Renal cortical epithelial cell (primary cell): ENCODE measurements at places on chromosomes 16 and 17. TPM values are rescaled to one million over a fixed set of nuclear protein-coding genes. Genes with fewer than 3 reads are reported as not detected.

ABCA10 gene
- 0.55 TPM in 1 of 2 replicates, not detected in the other for total RNA-seq

SENP3 gene
- 61.4 and 101 TPM in 2 replicates for total RNA-seq

DNAJA3 gene
- 52.4 and 62.3 TPM in 2 replicates for total RNA-seq

PTX4 gene
- not detected in 2 replicates for total RNA-seq

FAM20A gene
- 12.9 TPM in 1 of 2 replicates, not detected in the other for total RNA-seq

CD300E gene
- not detected in 2 replicates for total RNA-seq

FHOD1 gene
- 5.4 and 20.5 TPM in 2 replicates for total RNA-seq

PDE6G gene
- total RNA-seq: not detected in 2 replicates

ASB16 gene
- total RNA-seq: not detected in 2 replicates

SMIM5 gene
- total RNA-seq: 0.20 and 1.6 TPM in 2 replicates

KRTAP1-5 gene
- not detected in 2 replicates for total RNA-seq

KRT27 gene
- total RNA-seq: not detected in 2 replicates

ZFPM1 gene
- 0.35 and 2.8 TPM in 2 replicates for total RNA-seq

COX6A2 gene
- total RNA-seq: not detected in 2 replicates

AURKB gene
- 1.0 and 27.8 TPM in 2 replicates for total RNA-seq

FAM83G gene
- 16.8 and 17.9 TPM in 2 replicates for total RNA-seq

OR1F1 gene
- total RNA-seq: not detected in 2 replicates

CHST4 gene
- total RNA-seq: not detected in 2 replicates

EVI2B gene
- total RNA-seq: not detected in 2 replicates

ALDH3A1 gene
- 0.10 TPM in 1 of 2 replicates, not detected in the other for total RNA-seq

AXIN1 gene
- total RNA-seq: 38.7 and 43.5 TPM in 2 replicates

ZPBP2 gene
- total RNA-seq: not detected in 2 replicates

KCTD19 gene
- total RNA-seq: 0.25 TPM in 1 of 2 replicates, not detected in the other

SP6 gene
- 0.87 and 1.2 TPM in 2 replicates for total RNA-seq

AOC3 gene
- under 0.01 and 0.17 TPM in 2 replicates for total RNA-seq

VTN gene
- total RNA-seq: not detected in 2 replicates

CSF3 gene
- total RNA-seq: not detected in 2 replicates

GDPD3 gene
- total RNA-seq: 0.15 TPM in 1 of 2 replicates, not detected in the other

SDK2 gene
- 0.10 and 0.52 TPM in 2 replicates for total RNA-seq

MYH4 gene
- total RNA-seq: not detected in 2 replicates

RNF222 gene
- not detected in 2 replicates for total RNA-seq

VPS9D1 gene
- 7.1 and 12.6 TPM in 2 replicates for total RNA-seq

LRRC36 gene
- 1.6 TPM in 1 of 2 replicates, not detected in the other for total RNA-seq

MARCHF10 gene
- 0.17 and 0.60 TPM in 2 replicates for total RNA-seq

DOC2B gene
- total RNA-seq: 2.8 and 77.6 TPM in 2 replicates

CACNG4 gene
- not detected in 2 replicates for total RNA-seq

TPSAB1 gene
- total RNA-seq: not detected in 2 replicates

LPO gene
- not detected in 2 replicates for total RNA-seq

NDUFB10 gene
- 119 and 138 TPM in 2 replicates for total RNA-seq

SLC5A10 gene
- 0.50 and 0.87 TPM in 2 replicates for total RNA-seq

BTBD17 gene
- not detected in 2 replicates for total RNA-seq

GCGR gene
- not detected in 2 replicates for total RNA-seq

NPIPB12 gene
- total RNA-seq: 7.8 and 31.8 TPM in 2 replicates

TSPAN10 gene
- total RNA-seq: 0.87 and 2.3 TPM in 2 replicates

CDK3 gene
- 0.87 and 3.0 TPM in 2 replicates for total RNA-seq

HSD17B1 gene
- 0.30 and 0.69 TPM in 2 replicates for total RNA-seq

CACNA1G gene
- 0.10 TPM in 1 of 2 replicates, not detected in the other for total RNA-seq

CTF1 gene
- total RNA-seq: 2.1 and 4.7 TPM in 2 replicates

CCDC144A gene
- total RNA-seq: 7.9 TPM in 1 of 2 replicates, not detected in the other

ESRP2 gene
- total RNA-seq: 11.5 and 13.9 TPM in 2 replicates

CCL23 gene
- total RNA-seq: not detected in 2 replicates

GDPD1 gene
- 4.1 and 5.0 TPM in 2 replicates for total RNA-seq

FAM234A gene
- total RNA-seq: 76.4 and 204 TPM in 2 replicates
